ENCODE measurements at places on chromosomes 1 and 21. TPM values are rescaled to one million over a fixed set of nuclear protein-coding genes. Genes with fewer than 3 reads are reported as not detected.

GRCh38 chr1:235290740-235291502 lies 37.1 kb downstream of the ARID4B start:
- DNase-seq = no peak

- no peak for DNase-seq
These were observed 21.2 kb downstream of the RCSD1 start for GRCh38 chr1:167651161-167651693.

DNA sequence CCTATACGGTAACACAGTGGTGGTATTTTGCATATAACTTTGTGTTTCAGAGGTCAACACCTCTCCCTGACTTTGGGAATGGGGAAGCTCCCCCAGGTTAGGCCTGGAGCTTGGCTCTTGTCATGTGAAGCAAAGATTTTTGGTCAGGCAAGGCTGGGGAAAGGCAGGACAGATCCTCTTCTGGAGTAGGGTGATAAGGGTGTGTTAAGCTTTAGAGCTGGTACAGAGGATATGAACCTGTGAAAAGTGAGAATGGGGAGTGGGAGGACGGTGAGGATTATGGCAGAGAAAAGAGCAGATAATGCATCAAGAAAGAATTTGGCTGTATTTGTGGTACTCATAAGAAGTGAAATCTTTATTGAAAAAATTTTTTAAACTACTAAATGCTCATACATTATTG lies 2.3 kb downstream of the RPF1 start:
- no peak for DNase-seq

DNA sequence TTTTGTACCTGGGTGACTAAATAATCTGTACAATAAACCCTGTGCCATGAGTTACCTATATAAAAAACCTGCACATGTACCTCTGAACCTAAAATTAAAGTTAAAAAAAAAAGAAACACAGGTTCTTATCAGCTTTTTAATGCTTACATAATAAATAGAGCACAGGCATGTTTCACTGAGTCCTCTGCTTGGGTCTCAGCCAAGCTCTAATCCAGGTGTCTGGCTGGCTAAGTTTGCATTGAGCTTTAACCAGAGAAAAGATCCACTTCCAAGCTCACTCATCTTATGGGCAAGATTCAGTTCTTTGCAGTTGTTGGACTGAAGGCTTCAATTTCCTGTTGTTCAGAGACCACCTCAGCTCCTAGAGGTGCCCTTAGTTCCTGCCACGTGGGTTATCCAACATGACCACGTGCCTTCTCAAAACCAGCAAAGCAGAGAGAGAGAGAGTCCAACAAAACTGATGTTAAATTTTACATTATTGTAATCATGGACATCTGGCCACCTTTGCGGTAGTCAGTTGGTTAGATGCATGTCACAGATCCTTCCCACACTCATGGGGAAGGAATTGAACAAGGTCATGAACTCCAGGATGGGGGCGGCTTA lies 68.2 kb upstream of the TMPRSS2 start:
- DNase-seq = no peak

- no peak for DNase-seq
These were observed 591.2 kb upstream of the PTBP2 start for GRCh38 chr1:96130432-96130831.

GRCh38 chr1:210695026-210695425 lies 366.3 kb downstream of the HHAT start:
- peak; percentile 32 for DNase-seq

GRCh38 chr21:18157406-18157805 lies 87.2 kb upstream of the CHODL start:
- DNase-seq = no peak

- DNase-seq = no peak
These were observed 31.1 kb downstream of the ZC3H11B start for GRCh38 chr1:219581766-219582165.

DNA sequence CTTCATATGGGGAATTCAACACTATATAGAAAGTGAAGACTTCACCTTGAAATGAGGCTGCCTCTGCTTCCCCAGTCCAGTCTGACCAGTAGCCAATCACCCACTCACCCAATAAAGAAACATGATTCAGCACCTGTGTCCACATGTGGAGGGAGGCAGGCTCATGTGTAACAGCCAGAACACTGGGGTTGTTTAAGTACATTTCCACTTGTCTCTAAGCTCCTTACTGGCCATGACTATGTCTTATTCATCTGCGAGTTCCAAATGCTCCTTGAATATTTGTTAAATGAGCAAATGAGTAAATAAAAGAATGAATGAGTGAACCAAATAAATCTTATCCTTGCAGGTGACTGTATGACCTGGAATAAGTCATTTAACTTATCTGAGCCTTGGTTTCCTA lies 100.1 kb downstream of the BRINP2 start:
- DNase-seq = no peak

DNA sequence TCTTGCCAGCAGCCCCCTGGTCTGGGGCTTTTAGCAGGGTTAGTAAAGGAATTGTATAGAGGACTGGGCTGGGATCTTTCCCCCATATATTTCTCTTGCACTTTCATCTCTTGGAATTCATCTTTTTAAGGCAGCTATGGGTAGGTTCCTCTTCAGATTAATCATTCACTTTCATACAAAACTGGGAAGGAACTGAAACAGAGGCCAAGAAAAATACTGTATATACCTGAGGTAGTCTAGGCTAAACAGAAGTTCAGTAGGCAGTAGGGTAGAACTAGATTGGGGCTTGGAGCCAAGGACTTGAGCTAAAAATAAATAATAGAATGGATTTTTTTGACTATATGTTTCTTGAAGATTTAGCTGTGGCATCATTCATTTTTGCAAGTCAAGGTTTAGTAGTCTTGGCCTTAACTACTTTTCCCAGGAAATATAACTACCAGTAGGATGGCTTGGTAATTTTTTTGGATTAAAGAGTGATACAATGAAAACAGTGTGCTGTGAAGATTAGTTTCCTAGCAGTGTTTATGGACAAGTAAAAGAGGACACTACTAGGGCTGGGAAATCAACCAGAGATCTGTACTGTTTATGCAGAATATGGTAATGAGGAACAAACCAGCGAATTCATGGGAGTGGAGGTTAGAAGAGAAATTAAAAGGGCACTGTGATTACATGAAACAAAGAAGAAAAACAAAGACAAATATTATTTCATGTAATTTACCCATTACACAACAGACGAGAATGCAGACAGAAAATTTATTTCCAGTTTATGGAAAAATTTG lies 50.9 kb upstream of the PTGS2 start:
- no peak for DNase-seq

DNA sequence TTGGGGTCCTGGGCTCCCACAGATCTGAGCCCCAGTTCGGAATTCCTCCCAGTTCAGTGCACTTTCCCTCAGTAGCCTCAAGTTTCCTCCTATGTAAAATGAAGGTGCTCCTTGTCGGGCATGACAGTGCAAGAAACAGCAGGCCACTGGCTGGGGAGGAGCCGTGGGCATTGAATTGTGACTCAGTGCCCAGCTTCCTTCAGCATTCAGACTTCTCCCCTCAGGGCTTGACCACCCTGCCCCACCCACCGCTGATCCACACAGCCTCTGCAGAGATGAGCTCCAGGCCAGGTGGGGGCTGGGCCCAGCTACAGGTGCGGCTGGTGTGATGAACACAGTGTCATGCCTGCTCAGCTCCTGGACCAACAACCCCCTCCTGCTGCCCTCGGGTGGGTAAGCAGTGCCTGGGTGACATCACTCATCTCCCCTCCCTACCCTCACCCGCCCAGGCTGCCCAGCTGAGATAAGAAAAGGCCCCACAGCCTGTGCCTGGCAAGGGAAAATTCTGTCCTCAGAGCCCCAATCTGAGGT lies 4.9 kb downstream of the MOB3C start:
- no peak for DNase-seq

- peak; percentile 67 for DNase-seq
These were observed 2.4 kb upstream of the NFIA start for GRCh38 chr1:61079898-61080336.

DNA sequence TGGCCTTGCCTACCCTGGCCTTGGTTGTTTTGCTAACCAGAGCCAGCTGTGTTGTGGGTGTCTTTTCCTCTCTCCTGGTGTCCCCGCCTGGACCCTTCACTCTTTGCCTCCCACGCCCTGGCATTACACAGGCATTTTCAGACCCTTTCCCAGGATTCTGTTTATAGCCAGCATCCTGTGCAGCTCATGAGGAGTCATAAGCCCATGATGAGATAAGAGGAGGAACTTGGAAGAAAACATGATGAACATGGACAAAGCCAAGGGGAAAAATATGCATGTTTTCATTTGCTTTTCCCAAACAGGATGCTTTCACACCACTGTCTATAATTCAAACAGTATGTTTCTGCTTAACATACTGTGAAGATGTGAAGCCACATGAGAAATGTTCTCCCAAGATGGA lies 18.7 kb upstream of the WARS2 start:
- peak; percentile 81 for DNase-seq

DNA sequence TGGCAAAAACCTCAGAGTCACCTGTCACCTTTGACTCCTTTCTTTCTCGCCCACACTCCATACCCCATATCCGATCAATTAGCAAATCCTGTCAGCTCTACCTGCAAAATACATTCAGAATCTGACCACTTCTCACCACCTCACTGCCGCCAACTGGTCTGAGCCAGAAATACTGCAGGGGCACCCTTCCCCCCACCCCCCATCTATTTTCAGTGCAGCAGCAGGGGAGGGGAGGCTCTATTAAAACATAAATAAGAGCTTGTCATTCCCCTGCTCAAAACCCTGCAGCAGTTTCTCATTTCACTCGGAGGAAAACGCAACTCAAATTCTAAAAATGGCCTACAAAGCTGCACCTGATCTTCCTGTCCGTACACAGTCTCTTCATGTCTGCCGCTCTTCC lies 3.9 kb downstream of the PKLR start:
- no peak for DNase-seq

DNA sequence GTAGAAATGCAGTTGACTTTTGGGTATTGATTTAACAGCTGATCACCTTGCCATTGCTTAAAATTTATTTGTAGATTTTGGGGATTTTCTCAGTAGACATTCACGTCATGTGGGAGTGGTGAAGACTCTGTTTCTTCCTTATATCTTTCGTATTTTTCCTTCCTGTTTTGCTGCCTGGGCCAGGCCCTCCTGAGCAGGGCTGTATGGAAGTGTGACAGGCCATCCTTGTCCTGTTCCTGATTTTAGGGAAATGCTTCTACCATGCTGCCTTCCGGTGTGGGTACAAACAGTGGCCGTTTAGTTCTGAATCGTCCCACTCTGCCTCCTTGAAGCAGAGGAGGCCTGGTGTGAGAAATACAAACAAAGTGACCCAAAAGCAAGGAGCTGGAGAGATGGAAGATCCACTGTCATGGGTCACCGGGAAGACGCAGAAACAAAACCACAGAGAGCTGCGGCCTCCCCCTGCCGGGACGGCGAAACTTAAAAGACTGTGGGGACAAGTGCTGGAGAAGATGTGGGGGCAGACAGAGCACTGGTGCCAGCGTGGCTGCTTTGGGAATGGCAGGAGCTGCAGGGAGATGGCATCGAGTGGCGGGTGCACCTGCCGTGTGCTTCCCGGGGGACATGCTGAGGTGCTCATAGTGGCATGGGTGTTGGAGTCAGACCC lies 7.6 kb downstream of the AGPAT3 start:
- DNase-seq = no peak

DNA sequence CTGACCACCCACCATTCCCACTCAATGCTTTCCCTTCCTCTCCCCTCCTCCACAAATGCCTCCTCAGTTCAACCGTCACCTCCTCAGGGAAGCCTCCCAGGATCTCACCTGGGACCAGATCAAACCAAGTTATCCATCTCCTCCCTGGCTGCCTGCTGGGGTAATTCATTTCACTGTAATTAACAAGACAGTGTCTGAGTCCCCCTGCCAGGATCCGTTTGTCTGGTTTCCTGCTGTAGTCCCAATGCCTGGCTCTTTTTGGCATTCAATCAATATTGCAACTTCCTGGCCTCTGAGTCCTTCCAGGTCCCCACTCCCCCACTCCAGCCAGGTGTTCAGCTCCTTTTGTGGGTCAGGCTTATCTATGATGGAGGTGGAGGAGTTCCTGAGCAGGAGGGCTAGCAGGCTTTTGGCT lies 687.7 kb downstream of the PTPRU start:
- DNase-seq = no peak

- no peak for DNase-seq
These were observed 3.7 kb downstream of the ZBED6 start for GRCh38 chr1:203799157-203799556.

- no peak for DNase-seq
These were observed 250.6 kb upstream of the ZP4 start for GRCh38 chr1:238141353-238141752.

DNA sequence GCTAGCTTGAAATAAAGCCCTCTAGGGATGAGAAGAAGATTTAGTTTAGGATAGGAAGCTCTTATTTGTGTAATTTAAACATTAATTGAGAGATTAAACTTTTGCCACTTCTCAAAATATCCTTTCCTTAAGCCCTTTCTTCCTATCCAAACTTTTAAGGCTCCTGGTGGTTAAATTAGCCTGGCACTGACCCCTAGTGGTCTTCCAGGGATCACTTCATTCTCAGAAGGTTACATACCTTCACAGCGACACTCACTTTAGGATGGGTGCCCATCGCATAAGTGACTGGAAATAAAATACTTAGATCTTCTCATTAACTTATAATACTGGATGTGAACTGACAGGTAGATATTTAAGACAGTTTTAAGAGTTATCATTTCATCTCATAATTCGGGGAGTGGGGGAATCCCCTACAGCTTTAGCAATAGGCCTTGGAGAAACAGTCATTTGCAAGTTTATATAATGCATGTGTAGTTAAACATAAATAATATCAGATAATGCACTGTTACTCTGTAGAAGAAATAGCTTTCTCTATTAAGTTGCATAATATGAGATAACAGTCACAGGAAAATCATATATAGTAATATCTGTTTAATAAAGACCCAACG lies 7.4 kb downstream of the LHX9 start:
- peak; percentile 61 for DNase-seq

Gene CYP4A22
- polyA plus RNA-seq = not detected

Gene C8A
- polyA plus RNA-seq = not detected

Gene HSPG2
- 94.0 TPM for polyA plus RNA-seq

Gene HES2
- not detected for polyA plus RNA-seq

Gene S100A7
- not detected for polyA plus RNA-seq
